ENCODE measurements at places on chromosomes 2 and 18.

- DNase-seq, result no peak
These were observed 799.3 kb downstream of the BCL11A start for GRCh38 chr2:59754011-59754735.

DNA sequence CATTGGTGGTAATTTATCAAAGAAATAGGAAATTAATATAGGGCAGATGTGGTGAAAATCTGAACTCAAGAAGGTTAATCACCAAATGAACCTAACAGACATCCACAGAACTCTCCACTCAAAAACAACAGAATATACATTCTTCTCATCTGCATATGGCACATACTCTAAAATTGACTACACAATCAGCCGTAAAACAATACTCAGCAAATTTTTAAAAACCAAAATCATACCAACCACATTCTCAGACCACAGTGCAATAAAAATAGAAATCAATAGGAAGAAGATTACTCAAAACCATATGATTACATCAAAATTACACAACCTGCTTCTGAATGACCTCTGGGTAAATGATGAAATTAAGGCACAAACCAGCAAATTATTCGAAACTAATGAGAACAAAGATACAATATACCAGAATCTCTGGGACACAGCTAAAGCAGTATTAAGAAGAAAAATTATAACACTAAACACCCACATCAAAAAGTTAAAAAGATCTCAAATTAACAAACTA, 31.0 kb downstream of the RBM43 start:
- no peak for DNase-seq

DNA sequence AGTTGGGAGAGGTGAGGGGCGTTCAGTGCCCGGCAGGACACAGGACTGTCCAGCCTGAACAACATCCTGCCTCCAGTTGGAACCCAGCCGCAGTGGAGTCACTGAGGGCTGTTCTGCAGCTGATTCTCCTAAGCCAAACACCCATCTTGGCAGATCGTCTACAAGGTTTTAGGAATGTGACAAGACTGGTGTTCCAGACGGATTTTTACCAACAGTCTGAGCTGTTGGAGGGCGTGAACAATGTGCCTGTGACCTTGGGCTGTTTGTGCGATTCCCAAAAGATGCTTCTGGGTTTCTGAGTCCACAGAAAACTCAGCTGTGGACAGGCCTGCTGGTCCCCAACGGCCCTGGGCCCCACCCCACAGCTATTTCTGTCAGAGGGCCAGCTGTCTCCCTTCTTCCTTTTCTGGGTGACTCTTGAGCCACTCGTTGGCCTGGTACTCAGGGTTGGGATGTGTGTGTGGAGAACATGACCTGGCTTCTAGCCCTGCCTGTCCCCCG, 5.7 kb downstream of the LRRFIP1 start:
- no peak for DNase-seq

DNA sequence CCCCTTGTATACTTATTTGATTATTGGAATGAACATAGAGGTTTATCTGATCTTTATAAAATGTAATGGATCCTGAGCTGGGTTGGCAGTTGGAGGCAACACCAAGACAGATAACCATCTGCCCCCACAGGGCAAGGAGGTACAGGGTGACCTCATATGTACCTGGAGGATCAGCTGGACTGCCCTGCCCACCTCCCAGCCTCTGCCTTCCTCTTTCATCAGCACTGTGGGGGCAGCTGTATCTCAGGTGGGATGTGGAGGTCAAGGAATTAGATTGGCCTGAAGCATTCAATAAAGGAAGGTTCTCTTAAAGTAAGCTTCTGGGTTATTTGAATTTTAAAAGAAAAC, 92.6 kb downstream of the LYPD6 start:
- no peak for DNase-seq

DNA sequence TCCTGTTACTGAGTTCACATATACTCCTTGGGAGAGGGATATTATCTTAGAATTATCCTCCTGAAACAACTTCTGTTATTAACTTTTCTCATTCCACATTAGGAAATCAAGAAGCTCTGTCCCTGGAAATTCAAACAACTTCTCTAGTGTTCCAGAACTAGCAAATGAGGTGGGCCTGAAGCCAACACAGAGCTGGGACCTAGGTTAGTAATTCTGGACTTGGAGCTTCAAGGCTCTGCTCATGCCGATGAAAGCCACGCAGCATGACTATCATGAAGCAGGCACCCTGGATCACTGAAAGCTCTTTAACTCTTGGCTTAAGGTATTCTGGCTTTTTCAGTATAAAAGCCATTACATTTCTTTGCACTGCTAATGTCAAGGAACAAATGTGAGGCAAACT, 242.7 kb downstream of the TGIF1 start:
- DNase-seq, result no peak

All from GOT3 (cell line).